AML-193 (cell line): ENCODE measurements at places on chromosomes 2 and 18.

DNA sequence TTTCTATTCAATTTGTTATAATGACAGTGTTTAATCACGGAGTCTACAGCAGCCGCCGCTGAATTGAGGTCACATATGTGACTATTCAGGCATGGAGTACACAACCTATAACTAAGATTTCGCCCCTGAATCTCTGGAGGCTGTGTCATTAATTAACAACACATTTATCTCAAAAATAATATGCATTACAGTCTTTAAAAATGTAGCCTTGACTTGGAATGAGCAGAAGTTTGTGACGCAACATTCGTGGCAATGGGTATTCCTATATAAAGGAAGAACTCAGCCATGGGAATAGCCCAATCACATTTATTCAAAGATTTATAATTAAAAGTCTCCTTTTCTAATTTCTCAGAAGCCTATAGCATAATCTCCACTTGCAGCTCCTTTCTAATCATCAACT is 60.6 kb upstream of the LYPD1 start:
- DNase-seq: no peak

GRCh38 chr2:157181234-157181633 is 76.3 kb upstream of the GALNT5 start:
- DNase-seq: no peak

GRCh38 chr2:201808027-201808426 is 1.7 kb downstream of the CDK15 start:
- DNase-seq: no peak

- no peak for DNase-seq
Measured at GRCh38 chr2:120267348-120267747, 14.7 kb downstream of the RALB start.

DNA sequence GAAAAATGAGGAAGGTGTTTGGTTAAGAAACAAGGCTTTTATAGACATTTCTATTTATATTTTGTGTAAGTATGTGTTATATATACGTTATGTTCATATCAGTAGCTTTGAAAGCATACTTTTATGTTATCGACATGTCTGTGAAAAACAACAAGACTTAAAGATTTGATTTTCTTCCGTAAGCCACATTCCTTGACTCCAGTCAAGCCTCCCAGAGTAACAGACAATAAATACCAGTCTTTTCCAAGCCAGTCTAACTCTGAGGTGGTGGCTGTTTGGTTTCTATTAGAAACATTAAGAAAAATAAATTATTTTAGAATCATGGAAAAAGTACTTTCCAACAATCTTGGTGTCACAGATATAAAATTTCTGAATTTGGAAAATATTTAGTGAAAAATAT is 16.3 kb upstream of the ITGAV start:
- no peak for DNase-seq

GRCh38 chr2:38030635-38031355 is 45.2 kb downstream of the CYP1B1 start:
- no peak for DNase-seq

- DNase-seq: no peak
Measured at GRCh38 chr2:117359266-117359914, 455.1 kb upstream of the DDX18 start.

- peak; percentile 43 for DNase-seq
Measured at GRCh38 chr2:202178346-202178958, 59.9 kb downstream of the SUMO1 start.

DNA sequence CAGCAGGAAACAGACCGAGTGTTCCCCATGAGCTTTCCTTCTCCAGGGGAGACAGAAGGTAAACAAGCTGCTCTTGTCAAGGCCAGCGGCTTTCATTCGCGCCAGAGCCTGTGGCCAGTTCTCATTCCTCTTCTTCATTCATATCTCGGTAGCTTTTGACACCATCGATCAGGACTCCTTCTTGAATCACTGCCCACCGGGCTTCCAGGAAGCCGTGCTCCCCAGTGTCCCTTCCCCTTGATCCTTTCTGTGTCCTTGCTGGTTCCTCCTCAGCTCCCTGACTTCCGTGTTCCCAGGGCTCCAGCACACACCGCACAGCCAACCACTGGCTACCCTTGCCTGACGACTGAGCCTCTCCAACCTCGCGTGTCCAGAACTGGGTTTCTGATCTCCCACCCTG is 14.1 kb downstream of the SLC66A3 start:
- DNase-seq: no peak

- DNase-seq: no peak
Measured at GRCh38 chr2:161020437-161020836, 139.8 kb upstream of the TANK start.

- DNase-seq: no peak
Measured at GRCh38 chr18:9328776-9329175, 5.8 kb upstream of the TWSG1 start.

GRCh38 chr2:179939259-179939658 is 67.8 kb downstream of the CWC22 start:
- no peak for DNase-seq

GRCh38 chr2:9336576-9337314 is 86.6 kb downstream of the ITGB1BP1 start:
- DNase-seq: no peak

DNA sequence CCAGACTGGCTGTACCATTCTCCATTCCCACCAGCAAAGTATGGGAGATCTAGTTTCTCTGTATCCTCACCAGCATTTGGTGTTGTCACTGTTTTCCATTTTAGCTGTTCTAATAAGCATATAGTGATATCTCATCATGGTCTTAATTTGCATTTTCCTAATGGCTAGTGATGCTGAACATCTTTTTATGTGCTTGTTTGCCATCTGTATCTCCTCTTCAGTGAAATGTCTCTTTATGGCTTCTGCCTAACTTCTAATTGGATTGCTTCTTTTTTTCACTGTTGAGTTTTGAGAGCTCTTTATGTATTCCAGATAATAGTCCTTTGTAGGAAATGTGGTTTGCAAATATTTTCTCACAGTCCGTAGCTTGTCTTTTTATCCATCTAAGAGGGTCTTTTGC is 18.9 kb upstream of the BIN1 start:
- DNase-seq: no peak

DNA sequence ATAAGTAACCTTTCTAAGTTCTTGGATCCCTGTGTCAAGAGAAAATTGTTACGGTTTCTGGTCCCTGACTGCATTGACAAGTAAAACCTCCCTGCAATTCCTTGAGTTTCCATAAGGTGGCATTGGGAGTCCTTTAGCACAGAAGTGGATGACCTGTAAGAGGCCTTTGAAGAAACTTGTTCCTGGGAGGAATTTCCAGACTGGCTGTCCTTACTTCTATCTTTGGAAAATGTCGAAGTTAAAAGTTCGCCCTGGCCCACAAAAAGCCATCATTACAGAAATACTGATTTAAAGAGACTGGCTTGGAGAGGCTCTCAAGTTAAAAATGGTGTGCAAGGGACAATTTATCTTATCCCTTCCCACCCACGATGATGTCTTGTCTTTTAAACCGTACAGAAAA is 218.4 kb downstream of the CDH20 start:
- peak; percentile 27 for DNase-seq

GRCh38 chr2:173058097-173058496 is 17.5 kb upstream of the MAP3K20 start:
- no peak for DNase-seq

DNA sequence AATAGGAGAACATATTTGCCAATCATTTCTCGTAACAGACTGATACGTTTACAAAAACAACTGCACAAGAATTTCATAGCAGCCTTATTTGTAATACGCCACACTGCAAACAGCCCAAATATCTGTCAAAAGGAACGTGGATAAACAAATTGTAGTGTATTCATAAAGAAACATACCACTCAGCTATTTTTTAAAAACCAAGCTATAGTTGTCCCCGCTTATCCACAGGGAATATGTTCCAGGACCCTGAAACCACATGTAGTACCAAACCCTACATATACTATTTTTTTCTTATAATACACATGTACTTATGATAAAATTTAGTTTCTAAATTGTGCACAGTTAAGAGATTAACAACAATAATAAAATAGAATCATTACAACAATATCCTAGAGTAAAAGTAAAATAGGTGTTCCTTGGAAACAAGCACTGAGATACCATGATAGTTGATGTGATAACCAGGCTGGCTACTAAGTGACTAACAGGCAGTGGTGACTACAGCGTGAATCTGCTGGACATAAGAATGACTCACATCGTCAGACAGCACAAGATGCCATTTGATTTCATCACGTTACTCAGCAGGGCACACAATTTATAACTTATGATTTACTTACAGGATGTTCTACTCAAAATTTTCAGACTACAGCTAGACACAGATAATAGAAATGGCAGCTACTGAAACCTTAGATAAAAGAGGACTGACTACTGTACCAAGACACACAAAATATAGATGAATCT is 367.4 kb downstream of the NCKAP5 start:
- no peak for DNase-seq

GRCh38 chr2:203585516-203585915 is 50.4 kb upstream of the RAPH1 start:
- DNase-seq: no peak

DNA sequence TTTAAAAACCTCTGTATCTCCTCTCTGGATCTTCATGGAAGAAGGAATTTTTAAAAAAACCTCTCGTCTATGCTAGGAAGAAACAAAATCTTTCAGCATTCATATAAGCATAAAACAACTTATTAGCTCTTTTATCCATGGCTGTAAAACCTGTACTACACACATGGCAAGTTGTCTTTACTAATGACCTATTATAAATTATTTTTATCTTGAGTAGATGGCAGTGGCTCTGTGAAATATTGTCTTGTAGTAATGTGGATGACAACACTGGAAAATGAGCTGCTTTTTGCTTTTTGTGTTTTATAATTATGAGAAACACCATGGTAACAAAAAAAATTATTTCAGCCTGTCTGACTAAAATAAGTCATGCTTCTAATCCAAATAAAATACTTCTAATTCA is 18.9 kb downstream of the PHLPP1 start:
- no peak for DNase-seq

GRCh38 chr18:77111951-77112746 is 20.4 kb downstream of the MBP start:
- no peak for DNase-seq

DNA sequence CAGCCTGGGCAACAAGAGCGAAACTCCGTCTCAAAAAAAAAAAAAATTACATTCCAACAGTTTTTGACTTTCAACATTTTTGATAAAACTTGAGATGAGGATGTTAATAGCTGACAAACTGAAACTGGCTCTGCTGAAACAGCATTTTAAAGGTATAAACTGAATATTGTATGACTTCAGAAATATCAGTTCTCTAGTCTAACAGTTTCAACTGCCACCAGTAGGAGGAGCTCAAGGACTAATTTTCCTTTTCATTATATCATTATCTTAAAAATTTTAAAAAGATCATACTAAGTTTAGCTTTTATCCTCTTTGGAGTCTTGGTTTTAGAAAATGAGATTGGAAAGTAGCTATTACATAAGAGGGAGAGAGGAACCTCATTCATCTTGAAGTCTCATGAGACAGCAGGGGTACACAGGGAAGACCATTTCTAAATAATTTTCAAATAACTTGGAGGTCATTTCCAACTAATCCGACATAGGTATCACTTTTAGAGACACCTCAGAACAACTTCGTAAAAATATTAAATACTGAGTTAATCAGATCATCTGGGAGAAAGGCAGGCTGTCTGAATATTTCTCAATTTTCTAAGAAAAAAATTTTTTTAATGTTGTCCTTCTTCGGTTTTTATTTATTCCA is 37.6 kb upstream of the MCM6 start:
- peak; percentile 62 for DNase-seq

DNA sequence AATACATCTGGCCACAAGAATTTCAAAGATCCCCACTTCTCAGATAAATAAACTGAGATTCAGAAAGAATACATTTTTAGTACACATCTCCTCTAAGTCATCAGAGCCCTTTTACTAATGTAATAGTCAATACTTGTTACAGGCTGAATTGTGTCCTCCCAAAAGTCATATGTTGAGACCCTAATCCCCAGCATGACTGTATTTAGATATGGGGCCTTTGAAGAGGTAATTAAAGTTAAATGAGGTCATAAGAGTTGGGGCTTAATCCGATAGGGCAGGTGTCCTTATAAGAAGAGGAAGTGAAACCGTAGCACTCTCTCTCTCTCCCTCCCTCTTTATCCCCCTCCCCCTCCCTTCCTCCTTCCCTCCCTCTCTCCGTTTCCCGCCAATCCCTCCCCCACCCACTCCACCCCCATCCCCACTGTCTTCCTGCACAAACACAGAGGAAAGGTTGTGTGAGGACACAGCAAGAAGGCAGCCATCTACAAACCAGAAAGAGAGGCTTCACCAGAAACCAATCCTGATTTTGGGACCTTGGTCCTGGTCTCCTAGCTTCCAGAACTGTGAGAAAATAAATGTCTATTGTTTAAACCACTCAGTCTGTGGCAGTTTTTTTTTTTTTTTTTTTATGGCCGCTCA is 66.6 kb upstream of the ZNF397 start:
- peak; percentile 20 for DNase-seq

- no peak for DNase-seq
Measured at GRCh38 chr2:111198701-111199100, 78.0 kb downstream of the BCL2L11 start.

GRCh38 chr2:113863144-113863543 is 26.7 kb upstream of the ACTR3 start:
- DNase-seq: peak; percentile 81

DNA sequence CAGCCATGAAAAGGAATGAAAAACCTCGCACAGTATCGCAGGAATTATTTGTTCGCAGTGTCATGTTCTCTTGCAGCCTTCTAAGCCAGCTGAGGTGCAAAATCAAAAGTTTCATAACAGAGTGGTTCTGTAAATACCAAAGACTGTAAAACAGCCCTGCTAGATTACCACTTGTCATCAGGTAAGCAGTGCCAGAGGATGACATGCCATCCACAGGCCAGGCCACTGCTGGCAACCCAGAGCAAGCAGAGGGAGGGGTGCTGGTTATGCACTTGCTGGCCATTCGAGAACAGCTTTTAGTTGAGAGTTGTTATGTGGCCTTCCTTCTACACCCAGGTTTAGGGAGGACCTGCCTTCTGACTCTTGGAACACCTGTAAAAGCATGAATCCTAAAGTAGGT is 114.3 kb upstream of the MGAT5 start:
- DNase-seq: no peak

- DNase-seq: no peak
Measured at GRCh38 chr18:6614952-6615351, 114.6 kb upstream of the ARHGAP28 start.

GRCh38 chr2:211513446-211513845 is 957.0 kb downstream of the CPS1 start:
- DNase-seq: no peak

DNA sequence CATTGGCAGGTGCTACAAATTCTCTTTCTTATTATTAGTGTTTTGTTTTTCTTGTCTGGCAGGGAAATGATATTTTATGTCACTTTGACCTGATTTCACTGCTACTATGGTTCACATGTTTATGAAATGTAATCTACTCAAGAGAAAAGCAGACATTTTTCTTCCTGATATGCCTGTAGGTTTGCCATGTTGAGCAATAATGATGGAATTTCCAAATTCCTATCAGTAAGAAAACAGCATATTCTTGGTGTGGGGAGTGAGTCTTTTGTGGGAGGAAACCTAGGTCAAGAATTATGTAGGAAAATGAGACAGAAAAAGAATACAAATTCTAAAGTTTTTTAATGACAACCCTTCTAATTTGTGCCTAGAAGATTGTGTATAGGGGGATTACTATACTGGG is 356.4 kb downstream of the SLC4A3 start:
- DNase-seq: no peak

- no peak for DNase-seq
Measured at GRCh38 chr2:109230941-109231420, 102.0 kb downstream of the SH3RF3 start.
